A549 (cell line): ENCODE measurements at places on chromosomes 2 and 18.

DNA sequence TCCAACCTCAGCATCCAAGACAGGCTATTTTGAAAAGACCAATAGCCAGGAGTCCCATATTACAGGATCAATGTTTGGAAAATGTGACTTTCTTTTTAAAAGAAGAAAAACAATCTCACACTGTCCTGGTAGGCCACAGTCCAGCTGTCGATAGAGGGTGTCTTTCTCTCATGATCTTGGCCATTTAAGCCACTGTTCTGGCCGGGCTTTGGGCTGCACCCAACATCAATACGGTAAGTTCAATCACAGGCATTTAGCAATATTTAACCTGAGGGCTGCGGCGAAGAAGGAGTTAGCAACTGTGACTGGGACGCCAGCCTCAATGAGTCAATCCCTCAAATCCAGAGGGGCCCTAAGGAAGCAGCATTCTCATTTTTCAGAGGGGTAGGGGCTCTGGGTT is 69.0 kb downstream of the CELF4 start:
- DNase-seq = no peak

DNA sequence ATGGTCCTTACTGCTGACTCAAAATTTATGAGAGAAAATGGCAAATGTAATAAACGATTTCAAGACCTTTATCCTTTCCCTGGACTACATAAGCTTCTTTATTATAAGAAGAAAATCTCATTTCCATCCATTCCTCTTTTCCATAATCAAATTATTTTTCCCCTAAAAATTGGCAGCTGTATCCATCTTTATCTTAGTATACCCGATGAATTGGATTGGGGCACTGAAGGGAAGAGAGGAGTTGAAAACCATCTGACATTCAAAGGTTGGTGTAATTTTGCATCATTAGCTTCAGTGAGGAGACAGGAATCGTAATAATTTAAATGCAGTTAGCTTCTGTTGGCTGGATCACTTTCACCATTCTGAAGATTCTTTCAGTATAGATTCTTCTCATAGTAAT is 574.1 kb downstream of the XIRP2 start:
- DNase-seq = no peak

DNA sequence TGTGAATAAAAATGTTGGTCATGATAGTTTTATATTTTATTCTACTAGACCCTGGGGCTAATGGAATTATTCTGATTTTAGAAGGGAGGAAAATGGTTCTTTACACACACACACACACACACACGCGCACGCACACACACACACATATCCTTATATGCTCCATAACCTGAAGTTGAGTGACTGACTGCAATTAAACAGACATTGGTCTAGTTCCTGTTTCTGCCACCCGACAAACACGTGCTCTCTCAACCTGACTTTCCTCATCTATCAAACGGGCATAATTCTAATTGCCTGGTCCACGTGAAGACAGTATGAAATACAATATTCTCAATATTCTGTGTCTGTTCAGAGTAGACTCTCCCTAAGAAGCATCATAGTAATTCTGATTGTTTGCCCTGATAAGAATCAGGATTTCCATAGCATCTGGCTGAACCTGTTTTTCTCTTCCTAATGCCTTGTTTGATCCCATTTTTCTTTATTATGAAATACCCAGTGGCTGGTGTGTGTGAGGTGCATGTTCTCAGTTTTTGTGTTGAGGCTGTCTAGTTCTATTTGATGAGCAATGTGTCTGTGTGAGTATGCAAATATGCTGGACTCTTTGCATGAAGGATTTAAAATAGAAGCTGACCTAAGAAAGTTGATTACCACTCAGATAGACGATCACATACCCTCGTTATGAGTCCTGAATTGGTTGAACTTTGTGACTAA is 51.0 kb downstream of the SETBP1 start:
- no peak for DNase-seq

DNA sequence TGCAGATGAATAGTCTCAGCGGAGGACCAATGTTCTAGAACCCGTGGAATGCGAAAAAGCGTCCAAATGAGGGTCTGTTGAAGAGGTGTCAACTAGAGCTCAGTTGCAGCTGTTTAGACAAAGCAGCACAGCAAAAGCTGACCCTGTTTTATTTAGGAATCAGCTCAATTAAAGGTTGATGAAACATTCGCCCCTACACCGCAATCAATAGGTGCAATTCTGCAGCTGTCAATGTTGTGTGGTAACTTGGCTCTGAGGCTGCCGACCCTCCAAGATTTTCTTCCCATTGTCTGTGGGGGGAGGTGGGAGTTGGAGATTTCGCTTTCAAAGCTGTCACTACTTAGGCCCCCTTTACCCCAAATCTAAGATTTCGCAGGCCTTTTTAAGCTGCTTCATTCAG is 330.0 kb downstream of the ETAA1 start:
- DNase-seq = no peak

- no peak for DNase-seq
Measured at GRCh38 chr2:207255565-207256470, 90.1 kb upstream of the KLF7 start.

DNA sequence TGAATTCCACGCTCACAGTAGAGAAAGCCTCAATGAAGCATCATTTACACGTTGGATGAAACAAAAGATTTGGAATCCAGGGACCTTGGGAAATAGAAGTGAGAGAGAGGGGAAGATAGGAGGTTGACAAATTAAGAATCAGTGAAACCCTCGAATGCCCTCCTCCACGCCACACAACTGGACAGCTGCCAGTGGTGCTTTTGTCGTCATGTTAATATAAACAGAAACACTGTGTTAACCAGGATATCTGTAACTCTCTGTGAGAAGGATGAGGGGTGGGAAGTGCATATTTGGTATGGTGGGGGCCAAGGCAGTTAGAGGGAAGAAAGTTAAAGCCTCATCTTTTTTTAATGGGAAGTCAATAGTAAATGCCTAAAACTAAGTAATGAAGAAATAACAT is 108.7 kb downstream of the GFPT1 start:
- DNase-seq = no peak

- DNase-seq = no peak
Measured at GRCh38 chr2:134152045-134153010, 101.5 kb upstream of the MGAT5 start.

DNA sequence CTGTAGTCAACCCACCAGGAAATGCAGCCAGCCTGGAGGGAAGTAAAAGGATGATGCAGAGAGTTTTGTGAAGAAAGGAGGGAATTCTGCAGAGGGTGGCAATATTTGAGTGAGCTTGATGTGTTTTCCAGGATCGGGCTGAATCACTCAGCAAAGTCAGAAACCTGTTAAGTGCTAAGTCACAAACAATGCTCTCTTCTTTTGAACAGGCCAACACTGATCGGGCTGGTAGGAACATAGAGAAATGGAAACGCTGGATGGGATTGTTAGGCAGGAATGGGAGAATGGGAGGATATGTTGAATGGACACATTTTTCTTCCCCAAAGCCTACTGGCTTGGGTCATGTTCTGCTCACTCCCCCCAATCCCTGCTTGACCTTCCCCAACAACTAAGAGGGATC is 36.6 kb downstream of the KCNS3 start:
- no peak for DNase-seq

DNA sequence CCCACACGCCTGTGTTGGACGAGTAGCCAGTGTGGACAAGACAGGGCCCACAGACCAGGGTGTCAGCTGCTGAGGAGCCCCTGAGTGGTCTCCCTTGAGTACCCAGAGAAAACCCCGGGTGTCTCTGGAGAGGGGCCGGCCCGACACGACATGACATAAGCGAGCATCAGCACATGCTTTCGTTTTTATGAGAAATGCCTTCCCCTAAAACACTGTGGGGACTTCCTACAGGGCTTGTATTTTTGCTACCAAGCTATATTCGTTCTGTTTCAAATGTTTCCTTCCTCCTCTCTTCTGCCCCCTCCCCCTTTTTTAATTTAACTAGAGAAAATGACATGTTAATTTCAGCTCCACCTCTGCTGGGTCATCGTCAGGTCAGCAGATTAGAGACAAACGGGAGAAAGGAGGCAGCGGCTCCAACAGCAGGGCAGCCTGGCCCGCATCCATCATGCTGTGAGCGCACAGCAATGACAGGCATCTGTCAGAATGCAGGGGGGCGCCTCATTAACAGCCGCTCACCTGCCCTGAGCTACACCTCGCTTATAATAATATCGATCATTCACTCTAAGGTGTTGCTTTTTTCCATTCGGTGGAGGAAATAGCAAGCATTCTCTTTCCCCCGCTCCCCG is 286.2 kb downstream of the ZNF516 start:
- no peak for DNase-seq

DNA sequence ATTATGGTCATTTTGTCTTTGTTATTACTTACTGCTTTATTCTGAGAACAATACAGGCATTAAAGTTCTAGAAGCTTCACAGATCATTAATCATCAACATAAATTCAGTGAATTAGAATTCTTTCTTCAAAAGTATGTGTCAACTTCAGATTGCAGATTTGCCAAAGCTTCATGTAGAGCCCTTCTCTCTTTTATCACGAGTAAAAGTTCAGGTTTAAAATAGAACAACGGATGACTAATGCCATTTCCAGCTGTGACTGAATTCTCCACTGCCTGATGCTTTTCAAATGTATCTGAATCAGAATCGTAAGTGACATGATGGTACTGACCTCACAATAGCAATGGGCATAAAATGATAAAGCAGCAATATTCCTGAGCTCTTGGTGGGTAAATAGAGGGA is 116.0 kb downstream of the ABCA12 start:
- DNase-seq = no peak

- no peak for DNase-seq
Measured at GRCh38 chr2:241980193-241980592, 110.7 kb downstream of the RTP5 start.

GRCh38 chr2:71129902-71130151 is 202 bp downstream of the MCEE start:
- no peak for DNase-seq
